Motor neuron (in vitro differentiated cells): ENCODE measurements at places on chromosomes 5 and 9.

DNA sequence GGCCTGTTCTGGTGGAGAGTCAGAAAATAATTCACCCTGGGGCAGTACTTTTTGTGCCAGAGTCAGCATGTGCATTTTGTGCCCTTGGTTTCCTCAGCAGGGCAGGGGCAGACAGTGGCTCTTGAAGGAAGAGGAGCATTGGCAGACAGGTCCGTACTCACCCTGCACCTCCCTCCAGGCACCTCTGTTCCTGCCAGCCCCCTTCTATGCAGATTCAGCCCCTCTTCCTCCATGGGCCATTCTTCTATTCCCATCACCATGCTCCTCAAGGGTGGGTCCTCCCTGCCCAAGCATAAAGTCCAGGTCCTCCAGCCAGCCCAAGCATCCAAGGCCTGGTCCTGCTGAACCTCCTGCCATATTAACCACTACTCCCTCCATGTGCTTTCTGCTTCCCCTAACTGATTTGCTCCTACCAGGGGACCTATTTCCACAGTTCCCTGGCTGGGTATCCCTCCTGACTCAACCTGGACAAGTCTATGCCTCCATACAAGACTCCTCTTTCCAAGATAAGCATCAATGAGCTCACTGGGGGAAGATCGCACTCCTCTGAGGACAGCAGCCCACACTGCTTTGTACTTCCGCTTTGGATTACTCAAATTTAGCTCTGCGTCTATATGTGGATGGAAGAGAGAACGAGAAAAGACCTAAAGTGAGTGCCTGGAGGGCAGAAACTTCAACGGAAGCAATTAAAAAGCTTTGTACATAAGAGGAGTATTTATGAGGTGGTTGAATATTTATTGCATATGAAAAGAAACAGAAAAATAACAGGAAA lies 9.3 kb upstream of the ACSL6 start:
- no peak for ATAC-seq

GRCh38 chr5:8314965-8315364 lies 446.0 kb downstream of the MTRR start:
- no peak for ATAC-seq

DNA sequence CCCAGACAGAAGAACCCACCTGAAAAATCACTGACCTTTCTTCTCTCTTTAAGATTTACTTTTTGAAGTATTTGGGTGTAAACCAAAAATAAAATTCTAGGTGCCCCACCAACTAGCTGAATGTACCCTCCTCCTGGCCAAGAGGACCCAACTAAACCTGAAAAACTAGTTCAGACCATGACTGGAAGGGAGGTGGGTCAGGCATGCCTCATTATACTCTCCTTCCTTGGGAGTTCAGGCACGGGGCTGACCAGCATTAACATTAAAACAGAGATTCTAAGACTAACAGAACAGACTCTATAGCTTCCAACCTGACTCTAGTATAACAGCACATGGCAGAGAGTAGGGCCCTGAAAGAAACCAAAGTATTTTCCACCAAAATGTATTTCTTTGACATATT lies 61.4 kb downstream of the CERT1 start:
- no peak for ATAC-seq

- ATAC-seq: no peak
Observed at GRCh38 chr5:34941936-34942335, 12.6 kb downstream of the DNAJC21 start.

DNA sequence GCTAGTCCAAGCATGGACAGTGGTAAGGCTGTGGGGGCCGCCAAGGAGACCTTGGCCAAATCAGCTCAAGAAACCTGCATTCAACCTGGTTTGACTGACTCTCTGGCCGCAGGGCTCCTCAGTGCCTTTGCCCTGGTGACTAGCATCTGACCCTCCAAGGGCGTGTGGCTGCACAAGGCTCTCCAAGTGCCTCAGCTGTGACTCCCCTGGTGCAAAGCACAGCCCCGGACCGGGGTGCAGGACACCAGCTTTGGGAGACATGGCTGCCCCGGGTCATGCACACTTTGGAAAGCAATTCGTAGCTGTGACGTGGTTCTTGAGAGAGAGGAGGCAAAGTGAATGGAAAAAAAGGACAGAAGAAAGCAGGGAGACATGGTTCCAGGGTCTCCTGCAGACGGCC lies 245.2 kb upstream of the IRX2 start:
- no peak for ATAC-seq

DNA sequence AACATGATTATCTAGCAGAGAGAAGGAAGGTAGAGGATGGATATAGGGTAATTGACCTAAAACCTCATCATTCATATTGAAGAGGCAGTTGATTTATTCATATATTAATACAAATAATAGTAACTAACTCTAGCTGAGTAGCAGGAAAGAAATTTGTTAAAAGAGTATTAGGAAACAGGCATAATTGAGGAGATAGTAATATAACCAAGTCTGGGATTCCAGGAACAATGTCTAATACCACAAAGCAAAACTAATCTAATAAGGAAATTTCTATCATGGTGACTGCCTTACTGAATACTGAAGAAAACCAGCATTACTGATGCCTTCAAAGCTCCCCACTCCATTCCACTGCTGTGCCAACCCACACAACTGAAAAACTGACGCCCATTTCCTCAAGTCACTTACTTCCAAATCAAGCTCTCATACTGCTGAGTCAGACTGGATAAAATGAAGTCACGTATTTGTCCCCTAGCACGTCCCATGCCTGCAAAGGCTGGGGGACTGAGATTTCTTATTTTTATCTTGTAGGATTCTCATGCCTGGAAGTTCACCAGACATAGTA lies 153.9 kb downstream of the SMC2 start:
- no peak for ATAC-seq

DNA sequence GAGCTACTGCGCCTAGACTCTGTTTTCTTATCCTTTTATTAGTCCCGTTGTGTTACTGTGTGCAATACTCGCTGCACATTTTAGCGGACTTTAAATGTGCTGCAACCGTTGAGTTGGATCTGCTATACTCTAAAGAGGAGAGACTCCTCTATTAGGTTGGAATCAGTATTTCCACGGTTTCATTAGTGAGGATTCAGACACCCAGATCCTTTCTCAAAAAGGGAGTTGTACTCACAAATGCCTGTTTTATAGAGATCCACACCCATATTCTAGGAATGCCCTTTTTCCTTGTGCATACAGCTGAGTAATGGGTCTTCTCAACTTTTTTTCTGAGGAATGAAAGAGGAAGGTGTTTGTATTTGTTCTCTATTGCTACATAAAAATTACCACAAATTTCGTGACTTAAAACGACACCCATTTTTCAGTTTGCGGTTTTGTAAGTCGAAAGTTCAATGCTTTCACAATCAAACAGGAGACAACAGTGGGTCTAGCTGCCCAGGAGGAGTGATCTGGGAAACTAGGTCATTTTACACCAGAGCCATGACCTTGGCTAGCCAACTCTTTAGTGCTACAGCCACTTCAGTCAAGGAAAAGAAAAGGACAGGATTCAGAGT lies 52.8 kb upstream of the SLC44A1 start:
- no peak for ATAC-seq

- no peak for ATAC-seq
Observed at GRCh38 chr5:10678244-10678643, 82.8 kb downstream of the DAP start.

DNA sequence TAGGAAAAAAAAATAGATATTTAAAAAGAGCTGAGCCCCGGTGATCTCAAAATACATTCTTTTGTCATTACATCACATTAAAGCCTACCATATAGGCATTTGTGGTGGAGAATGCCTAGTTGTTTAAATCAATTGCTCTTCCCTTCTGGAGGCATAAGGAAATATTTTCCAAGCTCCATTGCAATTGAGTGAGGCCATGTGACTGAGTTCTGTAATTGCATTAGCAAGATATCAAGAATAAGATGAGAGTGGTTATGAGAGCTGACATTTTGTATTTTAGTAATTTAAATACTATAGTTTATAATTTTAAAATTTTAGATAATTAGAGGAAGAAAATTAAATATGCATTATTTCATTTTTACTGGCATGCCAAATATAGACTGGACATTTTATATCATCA lies 1195.9 kb downstream of the DTWD2 start:
- ATAC-seq: no peak

DNA sequence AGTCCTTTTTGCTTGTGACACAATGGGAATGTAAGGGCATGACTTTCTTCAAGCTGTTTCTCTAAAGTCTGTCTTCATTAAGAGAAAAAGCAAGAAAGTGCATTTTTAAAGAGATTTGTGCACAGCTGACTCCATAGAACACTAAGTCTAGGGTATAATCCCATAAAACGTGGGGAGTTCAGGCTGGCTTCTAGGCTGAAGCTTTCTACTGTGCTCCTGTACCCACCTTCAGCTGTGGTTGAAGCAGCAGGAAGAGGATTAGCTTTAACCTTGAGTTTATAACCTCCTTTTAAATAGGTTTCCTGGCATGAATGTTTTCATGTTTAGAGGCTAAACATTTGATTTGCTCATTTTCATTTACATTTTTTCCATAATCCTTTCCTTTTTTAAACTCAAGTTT lies 126.4 kb downstream of the HACD4 start:
- ATAC-seq: no peak

DNA sequence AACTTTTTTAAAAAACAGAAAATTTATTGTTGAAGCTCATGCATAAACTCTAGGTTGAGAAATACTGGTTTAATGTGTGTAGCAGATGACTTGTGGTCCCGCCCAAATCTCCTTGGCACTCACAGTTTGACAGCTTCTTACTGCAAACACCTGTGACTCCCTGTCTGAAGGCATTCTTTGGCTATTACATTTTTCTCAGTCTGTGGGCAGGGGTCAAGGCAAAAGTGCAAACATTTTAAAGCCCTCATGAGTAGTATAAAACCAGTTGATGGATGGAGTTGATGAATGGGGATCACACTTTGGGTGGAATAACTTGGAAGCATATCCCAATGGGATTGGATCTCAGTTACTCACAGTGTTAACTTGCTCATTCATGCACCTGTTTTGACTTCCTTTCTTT lies 1007.0 kb upstream of the NUDT12 start:
- ATAC-seq: no peak

GRCh38 chr5:1555011-1555807 lies 31.4 kb upstream of the LPCAT1 start:
- ATAC-seq: no peak

DNA sequence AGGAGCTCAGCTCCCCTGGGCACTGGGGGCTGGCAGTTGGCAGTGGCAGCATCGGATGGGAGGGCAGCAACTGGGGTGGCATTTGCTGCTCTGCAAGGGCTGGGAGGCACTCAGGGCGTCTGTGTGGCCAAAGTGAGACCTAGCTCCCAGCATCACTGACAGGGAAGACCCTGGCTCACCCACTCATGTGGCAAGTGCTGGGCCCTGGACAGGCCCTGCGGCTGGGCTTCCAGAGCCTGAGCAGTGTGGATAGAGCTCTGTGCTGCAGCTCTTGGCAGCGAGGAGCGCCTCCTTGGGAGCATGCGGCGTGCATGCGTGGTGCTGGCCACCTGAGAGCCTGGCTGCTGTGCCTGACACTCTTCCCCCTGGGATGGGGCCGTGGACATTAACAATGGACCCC lies 10.2 kb downstream of the CEP72 start:
- ATAC-seq: no peak

DNA sequence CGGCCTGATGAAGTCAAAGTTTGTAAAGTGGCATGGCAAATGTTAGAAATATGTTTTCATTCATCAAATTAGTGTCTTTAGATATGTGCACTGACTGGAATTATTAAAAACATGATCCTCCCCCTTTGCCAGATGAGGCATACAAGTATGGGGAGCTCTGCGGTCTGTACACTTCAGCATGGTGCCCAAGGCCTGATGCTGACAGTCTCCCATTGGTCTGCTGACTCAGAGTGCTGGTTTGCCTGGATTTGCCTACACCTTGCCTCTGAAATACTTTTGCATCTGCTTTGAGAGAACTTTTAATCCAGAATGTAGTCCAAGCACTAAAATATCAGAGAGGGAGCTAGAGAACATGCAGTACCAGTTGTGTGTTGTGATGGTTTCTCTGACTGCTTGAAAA lies 354.3 kb upstream of the ACTBL2 start:
- ATAC-seq: no peak

DNA sequence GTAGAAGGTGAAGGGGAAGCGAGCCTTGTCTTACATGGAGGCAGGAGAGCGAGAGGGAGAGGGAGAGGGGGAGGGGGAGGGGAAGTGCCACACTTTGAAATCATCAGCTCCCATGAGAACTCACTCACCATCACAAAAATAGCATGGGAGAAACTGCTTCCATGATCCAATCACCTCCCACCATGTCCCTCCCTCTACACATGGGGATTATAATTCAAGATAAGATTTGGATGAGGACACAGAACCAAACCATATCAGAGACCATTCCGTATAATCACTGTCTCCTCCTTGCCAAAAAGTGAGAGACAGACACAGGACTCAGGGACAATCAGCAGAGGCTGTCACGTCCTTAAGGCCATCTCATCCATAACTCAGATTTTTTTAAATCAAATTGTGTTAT lies 187.7 kb upstream of the TAS2R1 start:
- no peak for ATAC-seq

DNA sequence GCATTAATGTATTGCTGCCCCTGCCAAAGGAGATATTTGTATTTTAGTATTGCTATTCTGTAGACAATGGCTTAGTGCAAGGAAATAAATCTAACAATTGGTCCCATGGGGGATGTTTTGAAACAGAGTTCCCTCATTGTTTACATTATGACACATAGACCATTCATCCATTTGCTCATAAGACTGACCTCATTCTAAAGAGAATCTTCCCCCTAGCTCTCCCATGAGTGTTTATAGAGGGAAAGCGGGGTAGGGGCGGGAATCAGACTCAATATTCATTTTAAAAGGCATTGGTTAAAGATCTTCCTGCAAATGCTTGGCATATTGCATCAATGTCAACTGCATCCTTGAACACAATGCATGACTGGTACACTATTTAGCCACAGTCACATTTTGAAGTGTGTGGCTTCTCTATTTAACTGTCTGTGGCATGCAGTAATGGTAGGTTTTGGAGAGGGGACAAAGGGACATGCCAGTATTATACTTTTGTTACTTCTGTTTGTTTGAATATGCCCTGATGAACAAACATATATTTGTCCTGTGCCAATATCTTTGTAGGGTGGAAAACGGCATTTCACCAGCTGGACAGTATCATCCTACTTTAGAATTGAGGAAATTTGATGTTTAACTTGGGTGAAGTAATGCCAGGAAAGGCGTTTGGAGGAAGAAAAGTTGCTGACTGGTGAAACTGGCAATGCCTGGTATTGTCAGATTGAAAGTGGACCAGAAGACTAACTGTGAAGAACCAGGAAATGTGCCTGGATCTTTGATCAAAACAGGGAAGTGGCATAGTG lies 84.1 kb upstream of the MEGF10 start:
- ATAC-seq: peak; percentile 20

GRCh38 chr5:173314166-173314952 lies 13.9 kb downstream of the STC2 start:
- no peak for ATAC-seq

DNA sequence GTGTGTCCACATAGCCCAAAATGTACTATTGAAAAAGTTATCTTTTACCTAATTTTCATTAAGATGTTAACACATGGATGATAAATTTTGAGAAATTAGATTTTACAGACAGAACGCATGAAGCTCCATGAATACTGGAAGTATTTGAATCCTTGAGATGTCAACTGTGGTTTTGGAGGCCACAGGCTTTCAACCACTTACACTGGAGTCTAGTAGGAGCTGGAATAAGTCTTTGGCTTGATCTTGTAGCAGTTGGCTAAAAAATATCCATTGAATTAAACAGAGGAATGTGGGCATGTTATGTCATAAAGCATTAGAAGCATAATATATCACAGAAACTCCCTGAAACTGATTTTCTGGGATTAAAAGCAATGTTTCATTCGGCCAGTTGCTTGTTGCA lies 52.9 kb downstream of the CAMK4 start:
- ATAC-seq: no peak
